ENCODE measurements at places on chromosomes 2 and 18.

- DNase-seq: no peak
Measured at GRCh38 chr2:194723446-194723845, 933.6 kb upstream of the SLC39A10 start.

- no peak for DNase-seq
Measured at GRCh38 chr18:48404716-48405507, 4.3 kb downstream of the ZBTB7C start.

DNA sequence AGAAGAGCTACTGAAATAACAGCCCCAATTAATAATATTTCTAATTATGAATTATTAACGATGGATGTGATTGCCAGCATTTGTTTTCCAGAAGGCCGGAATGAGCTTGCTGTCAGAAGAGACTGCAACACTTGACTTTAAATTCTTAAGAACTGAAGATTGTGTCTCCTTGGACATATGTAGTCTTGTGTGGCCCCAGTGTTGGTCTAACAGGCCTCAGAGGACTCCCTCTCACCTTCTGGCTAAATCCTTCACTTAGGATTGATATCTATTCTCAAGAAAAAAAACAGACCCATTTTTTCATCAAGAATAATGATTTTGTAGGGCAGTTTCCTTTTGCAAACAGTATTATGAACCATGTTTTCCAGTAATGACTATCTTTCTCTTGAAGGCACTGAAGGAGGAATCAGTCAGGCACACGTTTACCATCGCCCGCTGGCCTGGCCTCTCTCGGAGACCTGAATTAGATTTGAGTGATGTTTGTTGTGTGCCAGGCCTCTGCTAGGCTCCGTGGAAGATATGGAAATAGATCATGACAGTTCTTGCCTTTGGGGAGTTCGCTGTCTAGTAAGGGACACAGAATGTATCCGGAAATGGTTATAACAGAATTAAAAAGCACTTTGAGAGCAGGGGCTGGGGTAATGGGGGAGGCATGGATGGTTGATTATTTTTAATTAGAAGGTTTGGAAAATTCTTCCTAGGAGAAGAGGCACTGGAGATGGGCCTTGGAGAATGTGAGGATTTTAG lies 258.0 kb downstream of the MYCN start:
- no peak for DNase-seq

DNA sequence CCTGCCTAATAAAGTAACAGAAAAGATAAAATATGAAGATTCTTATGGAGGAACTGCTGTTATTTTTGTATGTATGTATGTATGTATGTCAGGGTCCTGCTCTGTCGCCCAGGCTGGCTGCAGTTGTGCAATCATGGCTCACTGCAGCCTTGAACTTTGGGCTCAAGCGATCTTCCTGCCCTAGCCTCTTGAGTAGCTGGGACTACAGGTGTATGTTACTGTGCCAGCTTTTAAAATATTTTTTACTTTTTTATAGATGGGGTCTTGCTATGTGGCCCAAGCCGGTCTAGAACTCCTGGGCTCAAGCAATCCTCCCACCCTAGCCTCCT lies 26.7 kb downstream of the ANKRD29 start:
- DNase-seq: no peak

GRCh38 chr2:76946631-76947145 lies 575.5 kb downstream of the LRRTM4 start:
- no peak for DNase-seq

- DNase-seq: no peak
Measured at GRCh38 chr2:129912871-129913694, 66.4 kb upstream of the RAB6C start.

DNA sequence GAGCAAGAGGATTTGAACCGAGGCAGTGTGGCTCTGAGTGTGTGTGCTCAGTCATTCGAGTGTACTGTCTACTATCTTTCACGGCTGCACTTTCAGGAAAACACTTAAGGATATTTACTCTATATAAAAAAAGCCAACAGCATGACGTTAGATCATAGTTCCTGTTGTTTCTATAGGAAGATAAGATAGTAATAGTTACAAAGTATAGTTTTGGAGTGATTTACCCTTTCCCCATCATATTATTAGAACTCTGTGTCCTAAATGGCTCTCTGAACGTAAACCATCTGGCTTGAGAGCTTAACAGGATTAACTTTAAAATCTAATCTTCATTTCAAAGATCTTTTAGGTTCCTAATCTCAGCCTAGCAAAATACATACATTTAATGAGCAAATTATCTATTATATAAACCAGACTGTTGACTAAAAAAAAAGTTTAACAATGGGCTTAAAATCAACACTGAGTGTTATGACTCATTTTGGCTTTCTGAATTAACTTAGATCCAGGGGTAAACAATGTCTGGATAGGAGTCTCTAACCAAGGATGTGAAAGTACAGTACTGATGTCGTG lies 150.3 kb upstream of the DNMT3A start:
- no peak for DNase-seq

DNA sequence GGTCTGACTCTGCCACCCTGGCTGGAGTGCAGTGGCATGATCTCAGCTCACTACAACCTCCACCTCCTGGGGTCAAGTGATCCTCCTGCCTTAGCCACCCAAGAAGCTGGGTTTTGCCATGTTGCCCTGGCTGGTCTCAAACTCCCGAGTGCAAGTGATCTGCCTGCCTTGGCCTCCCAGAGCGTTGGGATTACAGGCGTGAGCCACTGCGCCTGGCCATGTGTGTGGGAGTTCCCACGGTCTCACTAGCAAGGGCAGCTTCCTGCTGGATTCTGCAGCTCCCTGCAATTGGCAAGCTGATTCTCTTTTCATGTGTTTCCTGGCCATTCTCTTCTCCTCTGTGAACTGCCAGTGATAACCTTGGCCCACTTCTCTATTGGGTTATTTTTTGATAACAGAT lies 84.0 kb downstream of the USP40 start:
- no peak for DNase-seq

DNA sequence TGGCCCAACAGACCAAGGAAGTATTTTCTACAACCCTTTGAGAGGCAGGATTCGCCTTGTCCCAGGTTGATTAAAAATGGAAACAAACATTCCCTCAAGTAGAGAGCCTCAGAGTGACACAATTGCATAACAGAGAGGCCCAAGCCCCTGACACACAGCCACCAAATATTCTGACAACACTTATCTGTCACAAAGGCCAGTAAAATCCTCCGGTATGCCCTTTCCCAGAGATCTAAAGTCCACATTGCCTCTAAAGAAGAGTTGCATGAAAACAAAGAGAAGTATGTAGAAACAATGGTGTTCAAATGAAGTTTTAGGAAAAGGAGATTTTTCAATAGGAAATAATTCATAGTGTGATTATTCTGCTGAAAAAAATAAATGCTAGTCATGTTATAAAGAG lies 32.1 kb downstream of the DSEL start:
- no peak for DNase-seq

- no peak for DNase-seq
Measured at GRCh38 chr2:99554238-99554637, 64.4 kb upstream of the REV1 start.
